ENCODE measurements at places on chromosomes 7 and 10.

GRCh38 chr7:26284995-26285632 lies 6.5 kb upstream of the SNX10 start:
- ATAC-seq: no peak

DNA sequence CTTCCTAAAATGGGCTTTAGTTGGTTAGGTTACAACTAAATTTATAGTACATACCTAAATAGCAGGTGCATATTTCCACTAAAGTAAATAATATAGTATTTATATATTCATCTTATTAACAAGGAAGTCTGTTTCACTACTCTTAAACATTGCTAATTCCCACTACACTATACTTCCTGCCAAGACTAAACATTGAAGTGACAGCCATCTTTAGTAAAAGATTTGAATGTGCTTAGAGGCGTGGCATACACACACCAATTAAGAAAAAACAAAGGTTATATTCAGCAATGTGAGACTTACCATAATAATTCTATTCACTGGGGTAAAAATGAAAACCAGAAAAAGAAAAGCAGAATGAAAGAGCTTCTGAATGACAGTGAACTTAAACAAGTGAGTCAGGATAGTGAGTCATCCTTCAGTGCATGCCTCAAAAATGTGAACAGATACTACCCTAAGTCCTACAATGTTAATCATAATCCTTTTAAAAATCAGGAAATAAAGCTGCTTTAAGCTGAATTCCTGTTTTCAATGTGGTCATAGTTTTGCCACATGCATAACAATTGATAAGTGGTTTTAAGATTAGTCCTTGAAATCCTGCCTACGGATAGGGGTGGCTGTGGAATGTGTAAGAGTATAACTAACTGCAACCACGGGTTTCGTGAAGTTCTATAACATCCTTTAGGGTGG lies 59.4 kb downstream of the USP6NL start:
- no peak for ATAC-seq

GRCh38 chr10:117271427-117271826 lies 30.5 kb downstream of the SLC18A2 start:
- ATAC-seq: no peak

DNA sequence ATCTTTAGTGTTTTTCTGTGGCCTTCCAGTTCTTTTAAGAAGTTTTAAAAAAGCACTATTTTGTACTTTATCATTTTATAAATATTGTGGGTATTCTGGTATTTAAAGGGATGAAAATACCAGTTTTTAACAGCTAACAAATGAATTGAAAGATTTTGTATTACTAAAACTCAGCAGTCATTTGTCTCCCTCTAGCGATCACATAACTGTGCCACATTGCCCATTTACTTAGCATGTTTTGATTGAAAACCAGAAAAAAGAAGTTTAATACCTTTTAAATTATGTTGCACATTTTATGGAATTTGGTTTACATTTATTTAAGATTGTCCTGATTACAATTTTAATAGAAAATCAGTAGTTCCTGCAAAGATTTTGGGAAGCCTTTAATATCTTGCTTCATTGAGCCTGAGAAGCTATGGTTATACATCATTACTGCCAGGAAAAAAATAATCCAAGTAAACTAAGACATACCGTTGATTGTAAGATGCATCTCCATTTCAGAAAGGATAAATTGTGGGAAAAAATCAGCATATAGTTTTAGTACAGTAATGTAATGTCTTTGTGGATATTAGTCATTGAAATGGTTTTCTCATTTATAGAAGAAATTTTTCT lies 34.9 kb downstream of the TAX1BP1 start:
- no peak for ATAC-seq

- ATAC-seq: no peak
These were observed 13.3 kb upstream of the SLC18A3 start for GRCh38 chr10:49596836-49597235.

DNA sequence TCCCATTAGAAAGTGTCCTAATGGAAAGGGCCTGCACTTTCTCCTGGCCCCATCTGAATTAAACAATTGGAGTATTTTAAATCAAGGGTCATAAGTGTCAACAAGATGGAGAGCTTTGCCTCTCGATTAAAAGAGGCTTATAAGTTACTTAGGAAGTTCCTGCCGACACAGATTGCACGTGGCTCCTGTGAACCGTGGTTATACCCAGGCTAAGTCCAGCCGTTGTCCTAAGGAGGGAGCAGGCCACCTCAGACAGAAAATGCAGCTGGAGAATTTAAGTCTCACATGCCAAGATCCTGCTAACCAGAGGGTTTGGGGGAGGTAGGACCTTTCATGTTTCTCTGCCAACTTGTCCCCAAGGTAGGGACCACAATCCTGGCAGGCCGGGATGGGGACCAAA lies 626.5 kb upstream of the GALNT17 start:
- no peak for ATAC-seq

- no peak for ATAC-seq
These were observed 65.0 kb upstream of the EN2 start for GRCh38 chr7:155392726-155393570.

- no peak for ATAC-seq
These were observed 3.9 kb downstream of the RASGEF1A start for GRCh38 chr10:43262902-43263466.

DNA sequence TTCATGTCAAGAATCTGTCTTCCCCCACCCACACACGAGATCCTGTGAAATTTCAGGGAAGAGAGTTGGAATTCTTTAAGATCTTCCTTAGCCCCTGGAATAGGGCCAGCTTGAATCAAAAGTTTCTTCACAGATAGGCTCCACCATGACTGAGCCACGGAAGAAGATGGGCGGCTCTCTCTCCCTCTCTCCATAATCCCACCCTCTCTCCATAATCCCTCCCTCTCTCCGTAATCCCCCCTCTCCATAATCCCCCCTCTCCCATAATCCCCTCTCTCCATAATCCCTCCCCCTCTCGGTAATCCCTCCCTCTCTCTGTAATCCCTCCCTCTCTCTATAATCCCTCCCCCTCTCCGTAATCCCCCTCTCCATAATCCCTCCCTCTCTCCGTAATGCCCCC lies 20.4 kb downstream of the SHH start:
- ATAC-seq: no peak

DNA sequence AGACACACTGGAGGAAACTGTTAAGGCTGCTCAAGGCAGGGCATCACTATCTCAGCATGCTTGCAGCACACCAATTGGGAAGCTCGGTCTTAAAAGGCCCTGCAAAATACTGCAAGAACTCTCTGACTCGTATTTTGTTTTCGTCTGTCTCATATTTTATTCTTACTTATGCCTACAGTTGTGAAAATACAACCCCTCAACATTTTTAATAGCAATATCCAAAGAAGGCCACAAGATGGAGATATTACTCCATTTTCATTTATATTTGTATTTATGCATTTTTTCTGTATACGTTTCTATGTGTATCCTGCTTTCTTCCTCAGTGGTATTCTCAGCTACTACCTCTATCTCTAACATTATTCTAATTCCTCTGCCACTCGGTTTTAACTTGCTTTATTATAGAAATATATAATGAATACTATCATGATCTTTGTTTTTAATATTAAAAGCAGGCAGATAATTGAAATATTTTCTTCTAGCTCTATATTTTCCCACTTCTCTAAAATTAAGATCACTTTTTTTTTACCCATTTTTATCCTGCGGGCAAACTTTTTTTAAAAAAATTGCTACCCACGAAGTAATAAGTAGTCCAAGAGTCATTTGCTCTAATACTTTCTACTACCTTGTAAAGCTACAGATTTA lies 10.0 kb downstream of the DNAJC1 start:
- no peak for ATAC-seq

GRCh38 chr10:124641282-124642087 lies 102.7 kb downstream of the FAM53B start:
- ATAC-seq: peak; percentile 90

GRCh38 chr10:124765256-124765655 lies 21.1 kb upstream of the FAM53B start:
- no peak for ATAC-seq
